ENCODE measurements at places on chromosomes 5 and 9.

DNA sequence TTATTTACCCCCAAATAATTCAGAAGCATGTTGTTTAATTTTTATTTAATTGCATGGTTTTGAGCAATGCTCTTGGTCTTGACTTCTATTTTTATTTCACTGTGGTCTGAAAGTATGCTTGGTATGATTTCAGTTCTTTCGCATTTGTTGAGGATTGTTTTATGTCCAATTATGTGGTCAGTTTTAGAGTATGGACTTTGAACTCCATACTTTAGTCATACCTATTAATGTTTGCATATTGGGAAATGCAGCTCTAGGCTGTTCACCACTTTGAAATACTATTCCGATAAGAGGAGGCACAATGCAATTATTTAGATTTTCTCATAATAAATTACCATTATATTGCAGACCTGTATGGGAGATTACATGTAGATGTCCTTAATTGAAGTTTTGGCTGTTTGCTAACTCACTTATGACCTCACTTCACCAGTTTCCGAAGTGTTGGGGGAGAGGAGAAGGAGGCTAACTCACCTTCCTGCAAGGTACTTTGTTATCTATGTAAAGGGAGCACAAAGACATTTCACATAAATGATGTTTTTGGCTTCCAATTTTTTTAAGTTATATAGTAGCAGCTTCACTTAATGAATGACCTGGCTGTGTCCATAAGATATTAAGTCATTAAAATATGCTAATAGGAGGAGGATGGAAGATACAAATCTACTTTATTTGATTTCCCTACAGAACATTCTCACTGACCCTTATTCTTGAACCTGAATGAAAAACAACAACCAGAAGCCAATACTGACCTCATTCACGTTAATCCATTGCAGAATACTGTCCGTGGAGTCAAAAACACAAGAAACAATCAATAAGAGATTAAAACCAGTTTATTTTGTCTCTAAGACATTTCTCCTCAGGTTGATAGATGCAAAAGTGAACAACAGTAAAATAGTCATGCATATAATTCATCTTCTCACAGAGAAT, 970.3 kb upstream of the ARRDC3 start:
- DNase-seq: no peak

- no peak for DNase-seq
Measured at GRCh38 chr9:17436854-17437253, 142.0 kb upstream of the SH3GL2 start.

DNA sequence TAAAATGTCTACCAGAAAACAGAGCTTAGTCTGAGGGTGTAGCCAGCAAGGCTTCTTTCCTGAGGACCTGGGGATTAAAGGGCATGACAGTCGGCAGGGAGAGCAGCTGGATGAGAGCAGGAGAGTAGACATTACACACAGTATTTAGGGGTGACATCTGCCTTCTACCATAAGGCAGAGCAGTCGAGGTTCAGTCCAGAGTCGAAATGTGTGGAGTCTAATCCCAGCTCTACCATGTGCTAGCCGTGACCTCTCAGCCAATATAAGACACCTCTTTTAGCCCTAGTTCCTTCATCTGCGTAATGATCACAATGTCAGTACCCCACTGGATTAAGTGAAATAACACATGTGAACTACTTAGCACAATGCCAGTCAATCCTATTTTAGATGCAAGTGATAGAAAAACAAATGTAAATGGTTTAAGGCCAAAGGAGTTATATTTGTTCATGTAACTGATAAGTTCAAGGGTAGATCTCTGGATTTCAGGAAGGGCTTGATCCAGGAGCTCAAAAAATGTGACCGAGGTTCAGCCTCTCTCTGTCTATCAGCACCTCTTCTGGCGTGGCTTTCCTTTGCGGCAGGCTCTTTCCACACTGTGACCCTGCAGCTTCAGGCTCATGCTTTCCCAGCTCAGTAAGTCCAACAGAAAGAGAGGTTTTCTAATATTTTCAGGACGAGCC, 16.2 kb upstream of the CPLX2 start:
- DNase-seq: no peak

GRCh38 chr9:107712390-107712789, 222.8 kb upstream of the KLF4 start:
- no peak for DNase-seq
